ENCODE measurements at places on chromosomes 12 and 14. TPM values are rescaled to one million over a fixed set of nuclear protein-coding genes. Genes with fewer than 3 reads are reported as not detected.

GLIPR1L2 gene
- total RNA-seq = 15.6 TPM

TMEM179 gene
- total RNA-seq = not detected

PRICKLE1 gene
- total RNA-seq = 1.3 TPM

PAPOLA gene
- total RNA-seq = 57.8 TPM

UNC119B gene
- 18.6 TPM for total RNA-seq

KRT85 gene
- not detected for total RNA-seq

TAS2R8 gene
- total RNA-seq = not detected

LBHD2 gene
- not detected for total RNA-seq

ING4 gene
- 26.9 TPM for total RNA-seq

ZDHHC22 gene
- not detected for total RNA-seq

NPFF gene
- total RNA-seq = not detected

ESRRB gene
- total RNA-seq = not detected

SELPLG gene
- 0.97 TPM for total RNA-seq

TFCP2 gene
- 7.9 TPM for total RNA-seq

TAS2R31 gene
- total RNA-seq = 0.81 TPM

C12orf60 gene
- 0.49 TPM for total RNA-seq

VRTN gene
- total RNA-seq = not detected

KRT78 gene
- not detected for total RNA-seq

PROX2 gene
- total RNA-seq = not detected

SMIM41 gene
- total RNA-seq = not detected

PHLDA1 gene
- total RNA-seq = 84.7 TPM

REM2 gene
- not detected for total RNA-seq

SIRT4 gene
- 1.1 TPM for total RNA-seq

SERPINA5 gene
- total RNA-seq = 1.5 TPM

CIROP gene
- not detected for total RNA-seq

RFLNA gene
- total RNA-seq = 15.9 TPM

PRKAB1 gene
- 24.0 TPM for total RNA-seq

CAPS2 gene
- total RNA-seq = 0.16 TPM

Measured in cardiac atrium fibroblast (primary cell).